ENCODE measurements at places on chromosomes 2 and 18.
A peak's percentile ranks its signal among the peaks of the same experiment; 100 is the strongest.

GRCh38 chr2:235493402-235493774 lies 455 bp upstream of the AGAP1 start:
- no peak for DNase-seq

DNA sequence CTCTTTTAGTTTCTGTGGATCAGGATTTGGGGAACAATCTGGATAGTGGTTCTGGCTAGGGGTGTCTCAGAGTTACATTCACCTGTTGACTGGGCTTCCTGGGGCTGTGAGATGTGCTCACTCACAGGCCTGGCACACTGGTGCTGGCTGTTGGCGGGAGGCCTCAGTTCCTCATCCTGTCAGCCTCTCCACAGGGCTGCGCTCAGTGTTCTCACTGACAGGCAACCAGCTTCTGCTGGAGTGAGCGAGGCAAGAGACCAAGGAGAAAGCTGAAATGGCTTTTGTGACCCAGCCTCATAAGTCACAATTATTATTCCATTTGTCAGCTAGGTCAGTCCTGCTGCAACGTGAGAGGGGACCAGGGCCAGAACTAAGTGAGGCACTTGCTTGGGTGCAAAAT lies 180.6 kb upstream of the GLI2 start:
- DNase-seq: no peak

DNA sequence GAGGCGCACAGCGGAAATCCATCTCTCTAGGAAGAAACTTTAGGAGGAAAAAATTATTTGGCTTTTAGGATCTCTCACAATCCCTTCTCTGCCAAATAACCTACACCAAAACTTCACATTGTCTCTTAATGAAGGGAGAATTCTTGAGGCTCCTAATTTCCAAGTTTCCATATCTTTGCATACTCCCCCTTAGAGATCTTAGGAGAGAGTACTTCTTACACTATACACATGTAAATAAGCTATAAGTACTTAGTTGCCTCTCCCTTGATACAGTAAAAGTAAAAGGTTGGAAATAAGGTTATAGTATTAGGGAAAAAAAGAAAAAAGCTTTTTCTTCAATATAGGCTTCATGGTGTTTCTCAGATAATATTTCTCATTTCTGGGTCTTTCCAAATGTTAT lies 596.7 kb downstream of the SATB2 start:
- no peak for DNase-seq

DNA sequence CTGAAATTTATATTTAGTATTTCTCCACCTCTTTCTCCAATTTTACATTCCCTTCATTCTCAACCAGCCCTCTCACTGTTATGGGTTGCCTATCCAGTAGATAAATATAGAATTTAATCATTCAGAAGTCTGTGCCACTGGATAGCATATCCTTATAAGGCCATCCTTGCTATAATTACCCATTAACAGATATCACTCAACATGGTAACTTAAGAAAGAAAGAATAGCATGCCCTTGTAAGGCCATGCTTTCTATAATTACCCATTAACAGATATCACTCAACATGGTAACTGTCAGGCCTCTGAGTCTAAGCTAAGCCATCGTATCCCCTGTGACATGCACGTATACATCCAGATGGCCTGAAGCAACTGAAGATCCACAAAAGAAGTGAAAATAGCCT lies 1137.4 kb upstream of the FAM98A start:
- no peak for DNase-seq

- no peak for DNase-seq
Observed at GRCh38 chr18:28459587-28459986, 282.7 kb upstream of the CDH2 start.

DNA sequence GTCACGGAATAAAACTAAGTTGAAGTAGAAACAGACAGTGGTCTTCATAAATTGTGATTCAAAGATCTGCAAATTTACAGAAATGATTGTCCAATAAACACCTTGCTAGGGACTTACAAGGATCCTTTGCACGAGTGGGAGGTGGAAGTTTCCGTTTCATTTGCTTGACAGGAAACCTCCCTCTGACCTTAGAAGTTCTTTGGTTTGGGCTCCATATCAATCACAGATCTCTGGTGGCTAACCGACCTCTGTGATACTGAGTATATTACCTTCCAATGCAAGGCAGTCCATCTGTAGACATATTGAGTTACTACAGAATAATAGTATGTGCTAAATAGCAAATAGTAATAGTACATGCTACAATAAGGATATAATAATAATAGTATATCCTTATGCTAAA lies 33.7 kb upstream of the RNF152 start:
- DNase-seq: peak; percentile 19

GRCh38 chr2:2809771-2810170 lies 478.7 kb upstream of the MYT1L start:
- DNase-seq: no peak

DNA sequence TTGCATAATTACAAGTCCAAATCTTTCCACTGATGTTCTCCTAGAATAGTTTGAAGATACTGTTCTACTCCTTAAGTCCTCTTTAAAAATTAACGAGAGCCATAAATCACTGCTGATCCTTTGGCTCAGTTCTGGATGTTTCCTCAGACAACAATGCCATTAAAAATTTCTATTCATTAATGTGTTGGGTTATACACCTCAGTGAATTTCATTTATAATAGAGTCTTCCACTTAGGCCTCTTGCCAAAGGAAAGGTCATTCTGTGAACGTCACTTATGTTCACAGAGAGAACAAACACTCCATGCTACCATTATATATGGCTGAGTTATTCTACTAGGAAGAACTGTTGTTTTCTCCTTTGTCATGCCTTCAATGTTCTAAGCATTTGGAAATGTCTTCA lies 1472.3 kb upstream of the CELF4 start:
- DNase-seq: no peak

GRCh38 chr2:120735746-120736170 lies at the start of gene GLI2:
GLI2 (plus strand) TSS chr2:120735868; CDS start chr2:120797321, 61,453 bp downstream.
- peak; percentile 41 for DNase-seq

- DNase-seq: no peak
Observed at GRCh38 chr2:9025746-9026145, 22.3 kb upstream of the MBOAT2 start.

- DNase-seq: no peak
Observed at GRCh38 chr2:43104763-43105162, 121.6 kb downstream of the ZFP36L2 start.

All from activated CD4-positive, alpha-beta memory T cell treated with anti-CD3 and anti-CD28 coated beads, Interleukin-2, amount 10 ng/mL, durations not matched to agents 7 days and 5 days (primary cell).